ENCODE measurements at places on chromosomes 7 and 10.

DNA sequence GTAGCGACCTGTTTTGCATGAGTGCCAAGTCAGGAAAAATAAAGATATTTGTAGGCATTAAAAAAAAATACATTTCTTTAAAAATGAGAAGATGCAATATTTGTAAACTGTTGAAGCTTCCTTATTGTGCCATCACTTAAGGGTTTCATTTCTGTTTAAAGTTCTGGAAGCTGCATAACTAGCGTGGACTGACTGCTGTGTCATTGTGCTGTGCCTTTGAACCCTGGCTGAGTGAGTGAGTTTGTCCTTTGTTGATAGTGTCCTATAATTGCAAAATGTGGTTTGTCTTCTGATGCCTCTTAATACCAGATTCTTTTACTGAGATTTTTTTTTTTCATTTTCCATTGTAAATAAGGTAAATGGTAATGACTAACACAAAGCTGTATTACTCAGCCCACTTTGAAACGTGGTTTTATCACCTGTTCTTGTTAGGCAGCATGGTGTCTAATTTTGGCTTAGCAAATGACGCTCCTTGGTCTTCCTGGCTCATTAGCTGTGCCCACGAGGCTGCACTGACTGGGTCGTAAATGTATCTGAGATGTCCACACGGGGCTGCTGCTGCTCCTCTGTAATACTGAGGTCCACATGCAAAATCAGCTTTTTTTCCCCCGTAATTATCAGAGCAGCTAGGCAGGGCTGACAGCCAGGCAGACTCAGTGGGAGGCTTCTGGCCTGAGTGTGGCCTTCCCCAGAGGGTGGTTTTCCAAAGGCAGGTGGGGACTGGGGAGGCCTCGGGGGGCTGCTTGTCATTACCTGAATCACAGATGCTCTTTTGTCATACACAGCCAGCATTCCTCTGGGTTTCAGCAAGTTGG lies 14.8 kb downstream of the ZSCAN25 start:
- DNase-seq: peak; percentile 10

GRCh38 chr7:116478834-116479233 lies 20.7 kb upstream of the CAV2 start:
- DNase-seq: no peak

DNA sequence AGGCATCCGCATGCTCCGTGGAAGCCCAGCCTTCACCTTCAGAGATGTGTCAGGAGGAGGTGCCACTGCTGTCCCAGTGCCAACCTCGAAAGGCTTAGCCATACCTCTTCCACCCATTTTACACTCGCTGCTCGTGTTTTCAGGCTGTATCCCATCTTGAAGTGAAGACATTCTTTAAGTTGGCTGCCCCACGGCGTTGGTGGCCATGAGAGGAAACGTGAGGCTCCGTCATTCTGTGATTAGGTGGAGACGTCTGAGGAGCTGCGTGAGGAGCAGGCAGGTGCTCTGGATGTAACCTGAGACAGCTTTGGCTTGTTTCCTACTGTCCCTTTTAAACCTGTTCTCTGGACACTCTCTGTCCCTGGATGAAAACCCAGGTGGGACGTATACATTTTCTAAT lies 159.9 kb upstream of the RNF32 start:
- DNase-seq: no peak

- no peak for DNase-seq
Observed at GRCh38 chr10:37711617-37712488, 145.6 kb downstream of the ZNF248 start.

GRCh38 chr10:15188603-15189002 lies 20.1 kb upstream of the NMT2 start:
- no peak for DNase-seq

GRCh38 chr10:34407324-34407805 lies 407.7 kb downstream of the PARD3 start:
- DNase-seq: peak; percentile 91

- DNase-seq: no peak
Observed at GRCh38 chr7:17910377-17910776, 29.9 kb downstream of the SNX13 start.

DNA sequence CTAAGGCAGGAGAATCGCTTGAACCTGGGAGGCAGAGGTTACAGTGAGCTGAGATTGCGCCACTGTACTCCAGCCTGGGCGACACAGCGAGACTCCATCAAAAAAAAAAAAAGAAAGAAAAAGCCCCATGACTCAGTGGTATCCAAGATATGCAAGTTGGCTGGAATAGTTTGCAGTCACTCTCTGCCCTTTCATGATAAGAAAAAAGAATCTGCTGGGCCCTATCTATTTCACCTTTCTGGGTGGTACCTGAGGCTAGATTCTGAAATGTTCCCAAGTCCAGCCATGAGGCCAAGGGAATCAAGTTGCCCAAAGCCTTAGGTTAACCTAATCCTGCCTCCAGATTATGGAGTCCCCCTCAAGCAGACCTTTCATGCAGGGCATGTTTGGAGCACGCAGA lies 24.3 kb downstream of the NKX2-3 start:
- no peak for DNase-seq

GRCh38 chr10:94602729-94603515 lies 57.3 kb downstream of the HELLS start:
- DNase-seq: no peak

DNA sequence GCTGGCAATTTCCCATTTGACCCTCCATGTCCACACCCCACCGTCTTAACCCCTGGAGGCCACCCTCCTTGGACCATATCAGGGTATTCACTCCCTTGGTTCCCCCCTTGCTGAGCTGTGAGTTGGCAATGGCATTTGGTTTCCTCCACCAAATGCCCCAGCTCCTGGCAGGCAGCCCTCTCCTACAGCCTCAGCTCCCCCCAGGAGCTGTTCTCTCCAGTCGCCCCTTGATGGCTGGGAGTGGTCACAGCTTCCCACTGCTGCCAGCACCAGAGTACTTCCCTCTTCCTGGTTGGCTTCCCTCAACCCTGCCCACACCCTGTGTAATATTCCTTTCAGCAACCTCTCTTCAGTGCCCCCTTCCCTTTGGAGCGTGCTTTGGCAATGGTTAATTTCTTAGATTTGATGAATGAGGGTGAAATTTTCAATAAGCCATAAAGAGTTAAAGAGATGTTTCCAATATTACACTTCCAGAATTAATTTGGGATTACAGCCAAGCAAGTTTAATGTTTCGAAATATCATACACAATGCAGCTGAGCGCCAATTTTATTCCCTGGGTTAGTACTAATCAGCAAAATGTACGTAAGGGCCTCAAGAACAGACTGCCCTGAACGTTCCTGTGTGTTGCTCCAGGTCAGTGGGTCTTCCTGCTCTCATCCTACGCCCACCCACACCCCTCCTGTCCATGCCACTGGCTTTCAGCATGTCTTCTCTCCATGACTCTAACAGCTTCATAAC lies 207.1 kb upstream of the NFE2L3 start:
- DNase-seq: peak; percentile 8

GRCh38 chr7:465710-466400 lies 53.8 kb downstream of the PDGFA start:
- no peak for DNase-seq
